ENCODE measurements at places on chromosomes 5 and 9. TPM values are rescaled to one million over a fixed set of nuclear protein-coding genes. Genes with fewer than 3 reads are reported as not detected.

LEAP2 gene
- polyA plus RNA-seq: 3.4 TPM

DNA sequence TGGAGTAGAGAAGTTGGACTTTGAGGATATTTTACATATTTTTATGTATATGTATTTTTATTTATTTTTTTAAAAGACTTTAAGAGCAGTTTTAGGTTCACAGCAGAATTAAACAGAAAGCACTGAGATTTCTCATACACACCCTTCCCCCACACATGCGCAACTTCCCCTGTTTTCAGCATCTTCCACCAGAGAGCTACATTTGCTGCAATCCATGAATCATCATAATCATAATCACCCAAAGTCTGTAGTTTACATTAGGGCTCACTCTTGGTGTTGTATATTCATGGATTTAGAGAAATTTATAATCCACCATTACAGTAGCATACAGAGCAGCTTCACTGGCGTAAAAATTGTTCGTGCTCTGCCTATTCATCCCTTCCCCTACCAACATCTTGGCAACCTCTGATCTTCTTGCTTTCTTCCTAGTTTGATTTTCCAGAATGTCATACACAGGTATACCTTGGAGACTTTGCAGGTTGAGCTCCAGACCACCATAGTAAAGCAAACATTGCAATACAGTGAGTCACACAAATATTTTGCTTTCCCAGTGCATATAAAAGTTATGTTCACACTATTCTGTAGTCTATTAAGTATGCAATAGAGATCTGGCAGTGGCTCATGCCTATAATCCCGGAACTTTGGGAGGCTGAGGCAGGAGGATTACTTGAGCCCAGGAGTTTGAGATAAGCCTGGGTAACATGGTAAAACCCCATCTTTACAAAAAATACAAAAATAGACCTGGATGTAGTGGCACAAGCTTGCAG is 9.6 kb upstream of the CCDC171 start:
- DNase-seq: no peak

UIMC1 gene
- 55.3 TPM for polyA plus RNA-seq

GRCh38 chr9:85453850-85454249 is 287.9 kb downstream of the AGTPBP1 start:
- DNase-seq: no peak

GRCh38 chr9:131781069-131781468 is 41.2 kb upstream of the RAPGEF1 start:
- no peak for DNase-seq

DNA sequence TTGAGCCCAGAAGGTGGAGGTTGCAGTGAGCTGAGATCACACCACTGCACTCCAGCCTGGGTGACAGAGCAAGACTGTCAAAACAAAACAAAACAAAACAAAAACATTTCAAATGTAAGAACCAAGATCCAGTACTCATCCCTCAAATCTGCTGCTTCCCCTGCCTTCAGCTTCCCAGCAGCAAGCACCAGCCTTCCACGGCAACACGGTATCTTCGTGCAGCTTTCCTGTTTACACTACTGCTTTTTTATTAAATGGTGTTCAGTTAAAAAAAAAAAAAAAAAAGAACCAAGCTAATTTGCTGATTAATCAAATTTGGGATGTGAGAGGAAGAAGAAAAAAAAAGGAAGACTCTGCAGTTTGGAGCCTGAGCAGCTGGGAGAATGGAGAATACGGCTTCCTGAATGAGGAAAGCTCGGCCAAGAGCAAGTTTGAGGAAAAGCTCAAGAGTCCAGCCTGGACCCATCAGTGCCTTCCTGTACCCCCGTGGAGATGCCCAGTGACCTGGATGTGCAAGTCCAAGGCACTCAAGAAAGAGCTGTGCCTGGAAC is 28.0 kb upstream of the SLC2A8 start:
- DNase-seq: no peak

DNA sequence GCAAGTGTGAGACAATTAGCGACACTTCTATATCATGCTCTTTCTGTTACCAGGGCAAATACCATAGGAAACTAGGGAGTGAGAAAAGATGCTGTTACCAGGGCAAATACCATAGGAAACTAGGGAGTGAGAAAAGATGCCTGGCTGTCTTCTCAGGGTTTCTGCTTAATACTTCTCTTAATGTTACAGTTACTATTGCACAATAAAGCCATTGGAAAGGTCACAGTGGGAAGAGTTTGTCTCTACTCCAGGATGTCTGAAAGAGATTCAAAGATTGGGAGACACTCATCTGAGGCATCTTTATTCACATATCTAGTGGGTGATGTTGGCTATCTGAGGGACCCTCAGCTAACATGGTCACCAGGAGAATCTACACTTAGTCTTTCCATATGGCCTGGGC is 431.7 kb upstream of the POU5F2 start:
- DNase-seq: no peak

DNA sequence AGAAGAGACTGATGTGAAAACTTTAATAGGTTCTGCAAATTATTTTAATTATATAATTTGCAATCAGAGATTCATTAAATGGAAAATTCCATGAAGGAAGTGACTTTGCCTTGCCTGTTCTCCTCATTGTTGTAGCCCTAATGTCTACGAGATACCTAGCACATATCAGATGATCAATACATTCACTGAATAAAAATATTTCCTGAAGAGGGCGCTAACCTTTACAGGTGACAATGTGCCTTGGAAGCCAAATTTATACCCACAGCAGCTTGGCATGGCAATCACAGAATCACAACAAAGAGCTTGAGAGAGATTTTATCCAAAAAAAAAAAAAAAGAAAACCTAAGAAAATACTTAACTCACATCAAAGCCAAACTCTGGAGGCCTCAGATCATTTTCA is 17.4 kb downstream of the HAUS6 start:
- DNase-seq: peak; percentile 30

- no peak for DNase-seq
Observed at GRCh38 chr9:73233359-73234007, 81.8 kb downstream of the ANXA1 start.

DNA sequence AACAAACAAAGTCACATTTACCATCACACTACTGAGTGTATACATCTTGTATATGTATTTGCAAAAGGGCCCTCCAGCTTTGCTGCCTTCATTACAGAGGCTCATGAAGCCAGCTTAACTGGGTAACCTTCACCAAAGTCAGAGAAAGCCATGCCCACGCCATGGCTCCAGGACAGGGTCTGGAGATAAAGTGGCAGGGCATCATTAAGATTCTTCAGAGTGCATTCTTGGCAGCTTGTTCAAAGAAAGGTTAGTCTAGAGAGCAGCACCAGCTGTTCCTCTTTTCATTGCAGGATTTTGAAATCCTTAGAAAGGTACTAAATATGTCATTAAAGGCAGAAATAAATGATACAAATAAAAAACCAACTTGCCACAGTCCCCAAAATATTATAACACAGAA is 333.2 kb downstream of the NDUFS4 start:
- DNase-seq: no peak

DNA sequence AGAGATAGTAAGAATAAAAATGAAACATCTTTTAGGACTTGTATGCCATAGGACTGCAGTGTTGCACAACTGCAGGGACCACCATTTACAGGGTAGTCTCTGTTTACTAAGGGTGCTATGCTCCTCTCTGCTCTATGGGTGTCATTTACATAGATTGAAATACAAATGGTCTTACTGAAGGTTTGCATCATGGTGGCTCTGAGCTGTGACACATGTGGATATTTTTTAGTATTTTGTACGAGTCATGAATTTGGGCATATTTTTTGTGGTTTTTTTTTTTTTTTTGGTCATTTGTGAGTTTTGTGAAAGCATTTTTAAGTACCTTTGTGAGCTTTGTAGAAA is 47.4 kb downstream of the CSNK1G3 start:
- no peak for DNase-seq

- no peak for DNase-seq
Observed at GRCh38 chr9:17531642-17532254, 47.1 kb upstream of the SH3GL2 start.

NCS1 gene
- not detected for polyA plus RNA-seq

DNA sequence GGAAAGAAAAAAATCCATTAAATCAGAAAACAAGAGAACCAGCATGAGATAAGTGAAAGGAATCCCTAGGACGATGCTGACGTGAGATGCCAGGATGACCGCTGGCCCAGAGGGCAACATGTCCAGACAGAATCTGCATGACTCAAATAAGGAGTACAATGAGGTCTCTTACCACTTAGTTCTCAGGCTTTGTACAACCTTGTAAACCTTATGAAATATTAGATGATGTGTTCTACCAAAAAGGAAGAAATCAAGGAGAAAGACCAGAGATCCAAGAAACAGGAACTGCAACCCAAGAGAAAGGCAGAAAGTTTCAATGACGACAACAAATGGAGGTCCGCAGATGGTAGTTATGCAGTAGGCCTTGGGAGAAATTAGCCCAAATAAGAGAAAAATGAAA is 2.8 kb upstream of the GPR150 start:
- DNase-seq: no peak

GABBR2 gene
- not detected for polyA plus RNA-seq

MEIKIN gene
- not detected for polyA plus RNA-seq

C9orf50 gene
- polyA plus RNA-seq: not detected

GRCh38 chr5:36450229-36451014 is 148.7 kb upstream of the RANBP3L start:
- DNase-seq: no peak

MYMK gene
- not detected for polyA plus RNA-seq

NUTM2G gene
- polyA plus RNA-seq: not detected

DNA sequence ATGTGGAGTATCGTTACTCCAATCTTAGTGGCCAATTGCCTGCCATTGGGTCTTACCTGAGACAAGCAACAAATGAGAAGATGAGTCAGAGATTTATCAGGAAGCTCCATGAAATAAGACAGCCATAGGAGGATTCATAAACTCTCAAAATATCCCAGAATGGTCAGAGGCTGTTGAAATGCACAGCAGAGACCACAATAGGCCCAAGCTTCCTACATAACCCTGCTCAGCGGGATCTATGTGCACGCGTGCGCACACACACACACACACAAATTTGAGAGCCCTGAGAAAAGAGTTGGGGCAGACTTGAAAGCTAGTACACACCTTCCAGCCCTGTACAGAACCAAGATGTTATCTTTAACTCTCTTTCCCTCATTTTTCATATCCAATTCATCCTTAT is 9.8 kb downstream of the UIMC1 start:
- no peak for DNase-seq

DNA sequence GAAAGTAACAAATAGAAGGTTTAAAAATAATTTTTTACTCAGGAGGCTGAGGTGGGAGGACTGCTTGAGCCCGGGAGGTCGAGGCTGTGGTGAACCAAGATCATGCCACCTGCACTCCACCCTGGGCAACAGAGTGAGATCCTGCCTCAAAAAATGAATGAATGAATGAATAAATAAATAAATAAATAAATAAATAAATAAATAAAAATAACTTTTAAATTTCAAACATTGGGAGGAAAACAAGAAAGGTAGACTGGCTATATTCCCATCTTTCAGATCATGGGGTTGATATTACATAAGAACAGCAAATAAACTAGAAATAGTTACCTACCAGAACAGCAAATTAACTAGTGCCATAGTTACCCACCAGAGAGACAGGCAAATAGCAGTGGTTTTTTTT is 75.7 kb downstream of the LHX2 start:
- DNase-seq: no peak

DNA sequence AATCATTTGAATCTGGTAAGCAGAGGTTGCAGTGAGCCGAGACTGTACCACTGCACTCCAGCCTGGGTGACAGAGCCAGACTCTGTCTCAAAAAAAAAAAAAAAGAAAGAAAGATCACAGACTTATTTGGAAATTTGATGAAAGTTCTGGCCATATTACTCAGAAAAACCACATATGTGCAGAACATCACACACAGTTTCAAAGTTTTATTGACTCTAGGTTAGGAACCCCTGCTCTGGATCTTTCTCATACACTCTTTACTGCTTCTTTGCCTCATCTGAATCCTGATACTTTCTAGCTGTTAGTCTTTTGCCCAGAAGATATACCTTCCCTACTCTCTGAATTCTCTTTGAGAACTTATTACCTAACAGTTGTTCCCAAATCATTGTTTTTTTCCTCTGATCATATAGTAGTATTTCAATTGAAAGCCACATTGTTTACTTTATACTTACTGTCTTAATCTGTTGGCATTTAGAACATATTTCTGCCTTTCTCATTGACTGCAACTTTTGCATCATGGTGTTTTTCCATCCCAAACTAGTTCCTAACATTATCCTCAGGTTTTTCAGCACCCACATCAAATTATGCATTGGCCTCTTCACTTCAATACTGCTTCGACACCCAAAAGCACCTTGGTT is 68.7 kb downstream of the LNPEP start:
- DNase-seq: no peak

PCDHB9 gene
- polyA plus RNA-seq: 0.20 TPM

- DNase-seq: no peak
Observed at GRCh38 chr9:134899818-134900217, 17.9 kb downstream of the FCN1 start.

DNA sequence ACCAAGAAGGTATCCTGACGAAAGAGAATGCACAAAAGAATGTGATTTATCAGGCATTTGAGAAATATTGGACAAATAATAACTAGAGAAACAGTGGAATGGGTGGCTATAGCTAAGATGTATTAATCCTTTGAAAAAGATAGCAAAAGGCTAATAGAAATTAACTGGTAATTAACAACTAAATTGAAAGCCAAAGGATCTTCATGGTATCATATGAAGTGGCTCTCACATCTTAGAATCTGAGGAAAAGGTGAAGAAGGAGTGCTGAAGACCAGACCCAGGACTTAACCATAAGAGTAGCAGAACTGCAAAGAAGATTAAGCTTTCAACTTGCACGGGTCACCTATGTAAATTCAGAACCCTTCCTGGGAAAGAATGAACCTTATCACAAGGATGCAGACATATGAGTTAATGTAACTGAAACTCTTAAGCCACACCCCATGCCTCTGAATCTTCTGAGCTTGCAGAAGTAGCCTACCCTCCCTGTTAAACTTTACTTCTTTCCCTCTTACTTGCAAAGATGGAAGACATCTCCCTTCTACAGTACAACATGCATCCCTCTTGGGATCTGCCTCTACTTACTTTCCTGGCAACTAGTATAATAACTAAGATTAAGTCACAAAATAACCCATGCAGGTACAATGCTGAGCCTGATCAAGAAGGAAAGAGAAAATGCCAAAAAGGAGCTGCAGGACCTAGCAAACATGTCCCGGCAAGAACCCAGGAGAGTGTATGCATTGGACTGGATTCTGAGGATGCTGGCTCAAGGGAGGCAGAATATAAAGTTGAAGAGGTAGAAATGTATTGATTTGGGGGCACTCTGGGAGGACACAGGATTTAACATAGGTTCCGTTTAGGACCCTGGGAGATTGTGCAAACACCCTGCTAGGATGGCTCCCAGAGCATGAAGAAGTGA is 395.5 kb upstream of the SLC30A5 start:
- no peak for DNase-seq

DNA sequence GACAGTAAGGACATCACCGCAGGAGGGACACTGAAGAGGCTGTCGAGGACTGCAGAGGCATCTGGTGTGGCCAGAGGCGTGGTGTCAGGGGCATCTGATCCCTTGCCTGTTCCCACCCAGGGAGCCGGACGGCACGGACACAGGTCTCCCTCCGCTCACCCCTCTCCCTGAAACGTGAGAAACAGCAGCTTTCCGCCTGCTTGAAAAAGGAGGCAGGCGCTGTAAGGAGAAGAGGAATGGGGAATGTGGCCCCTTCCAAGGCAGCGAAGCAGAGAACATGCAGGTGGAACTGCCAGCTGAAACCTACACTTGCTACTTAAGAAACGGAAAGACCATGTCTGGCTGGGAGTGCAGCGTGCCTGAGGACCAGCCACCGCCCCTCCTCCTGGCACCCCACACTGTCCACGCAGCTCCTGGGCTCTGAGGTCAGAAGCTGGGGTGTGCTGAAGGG is 176.2 kb downstream of the GAPVD1 start:
- no peak for DNase-seq

Data from B cell (primary cell).